ENCODE measurements at places on chromosomes 3 and 15.

GRCh38 chr3:45011756-45012508, 14.2 kb upstream of the CLEC3B start:
- DNase-seq, result no peak

GRCh38 chr3:141963301-141963700, 86.9 kb downstream of the ATP1B3 start:
- DNase-seq, result no peak

DNA sequence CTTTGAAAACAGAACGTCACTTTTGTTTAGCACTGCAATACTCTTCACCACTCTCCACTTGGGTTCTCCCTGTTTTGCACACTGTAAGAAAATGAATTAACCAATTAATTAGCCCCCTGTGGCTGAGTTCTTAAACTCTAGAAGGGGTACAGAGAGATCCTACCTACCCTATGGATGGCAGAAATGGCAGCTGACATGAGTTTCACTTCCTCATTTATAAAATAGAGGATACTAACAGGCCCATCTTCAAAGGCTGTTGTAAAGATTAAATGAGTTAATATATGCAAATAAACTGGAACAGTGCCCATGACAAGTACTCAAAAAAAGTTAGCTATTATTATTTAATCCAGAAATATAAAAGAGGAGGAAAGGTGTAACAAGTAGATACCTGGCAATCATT, 36.9 kb downstream of the SUCLG2 start:
- no peak for DNase-seq

DNA sequence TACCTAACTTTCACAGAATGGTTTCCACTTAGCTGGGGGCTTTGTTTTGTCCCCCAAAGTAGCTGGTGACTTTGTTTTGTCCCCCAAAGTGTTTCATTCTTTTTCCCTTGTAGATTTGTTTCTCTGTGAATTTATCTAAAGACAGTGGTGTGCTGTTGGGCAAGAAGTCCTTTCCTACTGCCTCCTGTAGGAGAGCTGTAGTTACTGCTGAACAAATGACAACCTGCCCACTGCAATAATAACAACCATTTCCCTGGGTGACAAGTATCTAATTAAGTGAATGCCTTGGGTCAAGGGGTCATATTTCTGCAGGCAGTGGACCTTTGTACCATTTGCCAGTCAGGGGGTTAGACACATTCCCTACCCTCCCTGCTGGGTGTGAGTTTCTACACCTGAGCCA, 125.4 kb upstream of the BFSP2 start:
- no peak for DNase-seq

- DNase-seq, result no peak
These were observed 41.3 kb downstream of the GLDN start for GRCh38 chr15:51382787-51383186.

DNA sequence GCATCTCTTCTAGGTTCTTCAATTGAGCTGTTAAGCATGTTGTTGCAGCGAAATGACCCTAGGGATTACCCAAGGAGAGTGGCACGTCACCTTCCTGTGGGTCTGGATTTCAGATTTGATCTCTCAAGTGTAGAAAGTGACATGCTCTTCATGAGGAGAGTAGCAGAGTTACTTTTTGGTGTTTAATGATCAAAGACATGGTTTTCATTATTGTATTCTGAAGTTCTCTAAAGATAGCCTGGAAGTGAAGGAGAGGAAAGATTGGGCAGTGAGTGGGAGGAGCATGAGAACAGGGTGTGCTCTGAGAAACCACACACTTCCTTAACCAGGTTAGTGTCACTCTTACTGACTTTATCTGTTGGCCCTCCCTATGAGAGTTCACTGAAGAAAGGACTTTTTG, 153.6 kb downstream of the AKAP13 start:
- no peak for DNase-seq

- DNase-seq, result peak; percentile 59
These were observed 31.1 kb downstream of the UMPS start for GRCh38 chr3:124761250-124761796.

DNA sequence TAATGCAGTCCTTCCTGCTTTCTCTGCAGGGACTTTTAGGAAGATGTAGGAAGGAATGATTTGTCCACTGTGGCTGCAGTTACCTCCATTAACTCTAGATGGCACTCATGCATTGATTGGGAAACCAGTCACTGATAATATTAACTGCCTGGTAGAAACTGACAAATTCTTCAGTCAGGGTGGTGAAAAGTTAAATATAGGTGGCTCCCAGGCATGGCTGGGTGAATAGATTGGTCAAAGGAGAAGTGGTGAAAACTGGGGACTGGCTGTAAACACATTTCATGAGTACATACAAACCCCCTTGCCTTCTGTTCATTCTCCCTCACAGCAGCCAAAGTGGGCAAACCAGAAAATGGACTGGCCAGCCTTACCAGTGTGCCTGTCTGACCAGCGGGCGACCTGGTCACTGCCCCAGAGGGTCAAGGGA, 333.4 kb downstream of the THSD4 start:
- no peak for DNase-seq

DNA sequence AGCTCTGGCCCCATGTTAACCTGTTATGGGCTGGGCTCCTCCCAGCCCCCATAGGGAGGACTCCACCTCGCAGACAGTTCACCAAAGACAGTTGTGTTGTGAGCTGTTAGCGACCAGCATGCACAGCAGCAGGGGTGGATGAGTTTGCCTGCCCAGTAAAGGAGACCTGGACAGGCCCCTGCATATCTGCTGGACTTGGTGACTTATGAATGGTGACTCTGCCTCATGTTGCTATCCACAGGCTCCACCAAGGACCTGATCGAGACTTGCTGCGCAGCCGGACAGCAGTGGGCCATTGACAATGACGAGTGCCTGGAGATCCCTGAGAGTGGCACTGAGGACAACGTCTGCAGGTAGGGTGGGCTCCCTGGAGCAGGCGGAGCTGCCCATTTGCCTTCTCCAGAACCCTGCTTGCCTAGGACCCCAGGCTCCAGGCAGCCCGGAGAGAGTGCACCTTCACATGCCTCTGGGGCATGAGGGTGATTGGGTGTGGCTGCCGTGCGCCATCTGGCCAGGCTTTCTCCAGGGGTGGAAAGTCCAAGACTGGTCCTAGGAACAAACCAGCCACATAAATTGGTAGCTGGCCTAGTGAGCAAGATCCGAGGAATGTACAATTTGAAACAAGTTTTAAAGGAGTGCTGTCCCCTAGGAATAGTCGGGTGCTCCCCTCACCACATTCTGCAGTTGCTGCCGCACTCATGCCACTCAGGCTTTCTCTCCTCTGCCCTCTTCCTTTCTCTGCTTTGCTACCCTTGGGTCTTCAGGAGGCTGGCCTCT, 59.1 kb downstream of the FBLN2 start:
- DNase-seq, result no peak

DNA sequence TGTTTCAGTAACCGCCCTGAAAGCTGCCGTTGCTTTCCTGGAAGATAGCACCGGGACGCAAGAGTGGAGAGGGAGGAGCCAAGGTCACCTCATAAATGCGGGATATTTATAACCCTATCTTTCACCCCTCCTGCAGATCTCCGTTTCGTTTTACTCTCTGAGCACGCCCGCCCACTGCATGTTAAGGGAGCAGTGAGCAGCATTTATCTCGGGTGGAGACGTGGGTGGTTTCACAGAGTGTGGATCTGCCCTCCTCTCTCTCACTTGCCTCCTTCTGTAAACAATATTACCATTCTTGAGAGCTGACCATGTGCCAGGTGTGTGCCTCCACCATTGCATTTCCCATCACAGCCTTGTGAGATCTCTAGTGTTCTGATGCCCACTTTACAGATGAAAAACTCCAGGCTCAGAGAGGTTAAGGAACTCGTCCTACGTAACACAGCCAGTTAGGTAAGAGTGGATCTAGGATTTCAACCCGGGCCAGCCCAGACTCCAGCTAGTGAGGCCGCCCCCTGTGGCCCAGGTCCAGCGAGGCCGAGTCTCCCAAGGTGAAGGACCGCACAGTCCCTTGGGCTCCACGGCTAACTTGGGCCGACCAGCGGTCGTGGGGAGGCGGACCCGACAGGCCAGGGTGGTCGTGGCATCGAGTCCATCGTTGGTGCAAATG, 16.9 kb upstream of the SEMA4B start:
- DNase-seq, result no peak

- no peak for DNase-seq
These were observed 11.8 kb downstream of the CPN2 start for GRCh38 chr3:194339356-194339755.

GRCh38 chr15:35926007-35926380, 380.0 kb upstream of the DPH6 start:
- no peak for DNase-seq

DNA sequence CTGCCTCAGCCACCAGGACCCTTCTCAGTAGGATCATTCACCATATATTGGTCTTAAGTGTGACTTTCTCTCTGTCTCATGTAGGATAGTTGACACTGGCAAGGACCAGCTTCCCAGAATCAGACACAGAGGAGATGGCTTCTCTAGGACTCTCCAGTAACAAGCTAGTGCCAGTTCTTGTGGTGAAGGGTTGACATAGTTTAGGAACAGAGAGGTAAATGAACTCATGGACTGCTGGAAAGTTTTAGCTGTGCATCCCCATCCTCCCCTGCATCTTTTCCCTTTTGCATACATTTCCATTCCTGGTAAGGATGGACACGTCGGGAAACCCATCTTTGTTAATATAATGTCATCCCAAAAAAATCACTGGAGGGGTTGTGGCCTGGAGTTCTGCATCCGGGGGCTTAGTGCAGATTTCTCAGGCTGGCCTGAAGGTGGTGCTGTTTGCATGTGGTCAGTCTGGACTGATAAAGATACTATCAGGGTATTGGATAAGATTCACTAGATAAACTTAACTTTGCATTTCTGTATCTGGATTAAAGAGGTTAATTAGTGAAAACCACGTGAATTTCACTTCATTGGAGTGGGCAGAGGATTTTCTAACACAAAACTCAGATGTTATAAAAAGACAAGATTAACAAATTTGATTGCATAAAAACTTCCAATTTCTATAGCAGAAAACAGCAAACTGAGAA, 110.8 kb downstream of the TBC1D2B start:
- DNase-seq, result no peak

- no peak for DNase-seq
These were observed 7.1 kb upstream of the YEATS2 start for GRCh38 chr3:183690402-183690995.

DNA sequence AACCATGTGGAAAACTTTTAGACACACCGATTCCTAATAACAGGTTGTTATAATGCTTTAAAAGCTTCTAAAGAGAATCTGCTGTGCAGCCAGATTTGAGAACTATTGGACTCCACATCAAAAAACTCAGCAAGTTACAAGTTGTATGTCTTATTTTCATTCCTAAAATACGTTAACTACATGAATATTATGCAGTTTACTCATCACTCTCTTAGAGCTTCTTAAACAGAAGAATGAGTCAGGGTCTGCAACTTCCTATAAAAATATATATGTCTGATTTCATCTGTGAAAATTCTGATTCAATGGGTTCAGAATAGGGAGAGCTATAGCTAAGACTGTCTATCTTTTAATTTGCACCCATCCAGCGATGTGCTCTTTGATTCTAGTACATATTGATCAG, 244.2 kb upstream of the EPHA3 start:
- DNase-seq, result no peak

- no peak for DNase-seq
These were observed 62.1 kb downstream of the RASGRF1 start for GRCh38 chr15:79028411-79028964.

DNA sequence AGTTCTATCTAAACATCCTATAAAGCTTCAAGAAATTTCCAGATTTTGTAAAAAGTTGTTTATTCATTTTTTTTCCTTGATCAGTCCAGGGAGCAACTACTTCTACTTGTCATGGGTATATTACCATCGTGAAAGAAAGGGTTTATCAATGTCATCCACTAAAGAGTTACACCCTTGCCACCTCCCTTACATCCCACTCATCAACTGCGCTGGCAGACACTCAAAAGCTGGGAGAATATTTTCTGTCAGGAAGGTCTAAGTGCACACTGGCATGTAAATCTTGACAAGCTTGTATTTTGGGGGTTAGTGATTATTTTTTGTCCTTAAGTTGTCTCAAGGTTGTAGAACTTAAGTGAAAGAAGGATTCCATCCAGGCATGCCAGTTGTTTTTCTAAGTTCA, 188.3 kb upstream of the ARL6 start:
- DNase-seq, result no peak

DNA sequence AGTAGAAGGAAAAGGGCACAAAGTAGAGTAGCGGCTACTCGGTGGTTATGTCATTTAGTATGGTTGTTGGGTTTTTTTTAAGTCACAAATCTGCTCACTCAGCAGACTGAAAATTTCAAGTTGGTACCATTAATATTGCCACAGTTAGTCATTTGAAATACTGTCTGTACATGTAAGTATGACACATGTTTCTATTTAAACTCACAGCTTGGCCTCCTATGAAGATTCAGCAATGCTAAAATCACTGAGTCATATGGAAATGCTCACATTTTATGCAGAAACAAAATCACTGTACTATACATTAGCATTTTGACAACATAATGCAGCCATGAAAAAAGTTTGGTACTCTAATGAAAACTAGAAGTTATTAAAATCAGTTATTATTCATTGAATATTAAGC, 571.9 kb downstream of the TAFA4 start:
- no peak for DNase-seq

- DNase-seq, result no peak
These were observed 108.3 kb upstream of the GADL1 start for GRCh38 chr3:31002730-31003129.

GRCh38 chr3:172129850-172130716, 90.7 kb downstream of the FNDC3B start:
- DNase-seq, result no peak

DNA sequence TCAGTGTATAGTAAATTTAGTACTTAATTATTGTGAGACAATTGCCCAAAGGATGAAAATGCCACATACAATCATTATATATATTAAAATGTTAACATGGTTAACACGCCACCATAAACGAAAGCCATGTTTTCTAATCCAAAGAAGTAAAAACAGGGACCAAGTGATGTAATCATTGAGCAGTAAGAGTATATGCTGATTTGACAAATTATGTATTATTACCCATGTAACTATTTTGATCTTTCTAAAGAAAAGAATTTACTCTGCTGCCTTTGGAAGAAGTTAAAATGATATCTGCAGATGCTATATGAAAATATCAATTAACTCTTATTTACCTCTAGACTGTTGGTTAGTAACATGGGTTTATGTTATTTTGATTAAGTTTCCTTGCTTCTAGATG, 150.2 kb downstream of the NAALADL2 start:
- DNase-seq, result no peak

DNA sequence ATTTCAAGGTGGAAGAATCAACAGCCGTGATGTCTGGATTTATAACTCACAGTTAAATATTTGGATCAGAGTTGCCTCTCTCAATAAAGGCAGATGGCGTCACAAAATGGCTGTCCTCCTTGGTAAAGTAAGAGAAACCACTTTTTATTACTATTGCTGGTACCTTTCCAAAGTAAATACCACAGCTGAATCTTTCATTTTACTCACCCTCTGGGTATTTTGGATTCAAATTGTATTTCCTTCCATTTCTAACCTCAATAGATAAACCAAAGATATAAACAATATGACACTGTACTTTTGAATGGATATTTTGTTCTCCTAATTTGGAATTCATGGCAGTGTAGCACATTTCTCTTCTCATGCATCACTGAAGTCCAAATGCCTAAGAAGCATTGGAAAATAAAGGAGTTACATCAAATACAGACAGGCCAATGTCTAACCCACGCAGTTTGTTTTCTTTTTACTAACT, 29.5 kb downstream of the KLHL24 start:
- DNase-seq, result no peak

All from stimulated activated CD8-positive, alpha-beta memory T cell treated with anti-CD3 and anti-CD28 coated beads, Interleukin-15, amount 100 ng/mL, for 24 hours (primary cell).